NCI-H2081 treated with DMSO at 0.1 percent for 48 hours (cell line): ENCODE measurements at places on chromosomes 4 and X.

DNA sequence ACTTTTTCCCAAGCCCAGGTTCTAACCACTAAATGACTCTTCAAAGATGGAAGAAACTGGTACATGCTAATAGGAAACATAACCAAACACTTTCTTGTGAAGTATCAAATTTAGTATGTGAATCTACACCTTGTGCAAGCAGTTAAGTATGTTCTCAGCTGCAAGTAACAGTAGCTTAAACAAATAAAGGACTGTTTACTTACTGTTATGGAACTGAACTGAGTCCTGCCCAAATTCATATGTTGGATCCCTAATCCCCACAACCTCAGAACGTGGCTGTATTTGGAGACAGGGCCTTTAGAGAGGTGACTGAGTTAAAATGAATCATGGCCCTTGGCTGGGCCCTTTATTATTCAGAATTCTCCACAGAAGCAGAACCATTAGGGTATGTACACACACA lies 178.7 kb downstream of the KDR start:
- DNase-seq, result no peak

DNA sequence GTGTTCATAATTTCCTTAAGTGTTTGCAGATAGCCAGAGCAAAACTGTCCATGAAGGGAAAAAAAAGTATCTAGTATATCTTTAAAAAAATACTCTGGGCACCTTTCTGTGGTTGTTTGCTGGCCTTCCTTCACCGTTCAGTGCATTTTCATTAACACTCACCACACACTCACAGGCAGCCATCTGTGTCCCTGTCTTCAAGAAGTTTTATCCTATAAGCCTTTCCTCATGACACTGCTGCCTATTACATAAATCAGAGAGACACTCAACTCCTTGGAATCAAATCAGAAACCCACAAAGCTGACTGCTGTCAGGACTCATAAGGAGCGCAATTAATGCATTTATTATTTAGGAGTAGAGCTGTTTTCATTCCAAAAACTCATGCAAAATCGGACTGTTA lies 1720.2 kb downstream of the PCDH7 start:
- DNase-seq, result no peak

DNA sequence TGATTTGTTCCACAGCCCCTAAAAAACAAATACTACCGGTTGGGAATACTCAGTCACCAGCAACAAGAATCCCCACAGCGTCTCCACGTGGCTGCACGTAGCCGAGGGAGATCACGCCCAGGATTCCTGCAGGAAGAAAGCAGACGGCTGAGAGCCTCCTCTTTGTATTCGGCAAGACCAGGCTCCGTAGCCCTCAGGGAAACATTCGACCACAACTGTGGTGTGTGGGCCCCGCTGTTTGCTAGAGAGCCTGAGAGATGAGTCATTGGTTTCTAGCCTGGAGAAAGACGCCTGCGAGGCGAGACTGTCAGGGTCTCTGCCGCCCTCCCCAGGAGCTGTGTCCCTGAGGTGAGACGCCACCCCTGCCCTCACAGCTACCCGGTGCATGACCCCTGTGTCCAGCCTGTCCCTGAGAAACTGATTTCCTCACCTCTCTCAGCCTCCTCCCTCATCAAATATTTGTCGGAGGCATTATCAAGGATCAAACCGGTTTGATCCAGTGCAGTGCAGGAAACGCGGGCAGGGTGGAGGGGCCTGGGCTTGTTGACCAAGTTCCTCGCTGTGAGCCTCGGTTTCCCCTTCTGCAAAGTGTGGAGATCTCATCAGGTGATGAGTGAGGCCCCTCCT lies 4.7 kb upstream of the S100P start:
- no peak for DNase-seq

DNA sequence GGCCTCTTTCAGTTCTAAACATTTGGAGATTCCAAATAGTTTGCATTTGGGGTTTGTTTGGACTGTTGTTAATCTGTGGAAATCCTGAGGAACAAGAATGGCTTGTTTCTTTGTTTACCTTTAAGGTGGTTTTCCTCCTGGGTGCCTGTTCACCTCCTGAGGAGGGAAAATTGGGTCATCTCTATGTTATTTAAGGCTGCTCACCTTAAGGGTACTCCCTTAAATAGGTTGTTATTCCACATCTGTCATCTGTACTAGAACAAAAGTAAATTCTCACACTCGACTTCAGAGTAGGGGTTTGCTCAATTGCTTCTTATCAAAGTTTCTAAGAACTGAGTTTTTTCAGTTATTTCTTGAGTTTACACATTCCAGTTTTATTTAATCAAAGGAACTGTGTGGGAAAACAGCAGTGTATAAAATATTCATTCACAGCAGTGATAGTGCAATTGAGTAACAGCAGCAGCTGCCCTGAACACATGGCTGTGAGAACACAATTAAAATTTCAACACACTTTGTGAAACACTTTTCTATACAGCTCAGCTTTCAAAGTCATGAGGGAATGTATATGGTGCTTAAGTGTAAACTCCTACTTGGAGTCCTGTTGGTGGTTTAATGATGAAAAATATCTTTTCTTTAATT lies 238.5 kb upstream of the PGRMC2 start:
- no peak for DNase-seq

DNA sequence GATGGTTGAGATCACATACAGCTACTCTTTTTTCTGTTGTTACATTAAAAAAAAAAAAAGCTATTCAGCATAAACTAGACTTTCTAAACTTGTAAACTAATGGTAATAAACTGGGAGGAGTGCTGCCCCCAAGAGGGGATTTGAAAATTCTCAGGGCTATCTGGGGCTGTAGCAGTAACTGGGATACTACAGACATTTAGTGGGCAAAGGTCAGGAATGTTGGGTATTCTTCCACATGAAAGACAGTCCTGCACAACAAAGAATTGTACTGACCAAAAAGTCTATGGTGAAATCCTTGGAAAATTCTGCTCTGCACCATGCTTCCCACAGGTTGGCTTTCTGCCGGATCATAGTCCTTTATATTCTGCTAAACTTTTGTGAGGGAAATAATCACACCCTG lies 232.6 kb upstream of the BOD1L1 start:
- DNase-seq, result no peak

- DNase-seq, result no peak
Observed at GRCh38 chr4:12966726-12967125, 517.4 kb downstream of the RAB28 start.

DNA sequence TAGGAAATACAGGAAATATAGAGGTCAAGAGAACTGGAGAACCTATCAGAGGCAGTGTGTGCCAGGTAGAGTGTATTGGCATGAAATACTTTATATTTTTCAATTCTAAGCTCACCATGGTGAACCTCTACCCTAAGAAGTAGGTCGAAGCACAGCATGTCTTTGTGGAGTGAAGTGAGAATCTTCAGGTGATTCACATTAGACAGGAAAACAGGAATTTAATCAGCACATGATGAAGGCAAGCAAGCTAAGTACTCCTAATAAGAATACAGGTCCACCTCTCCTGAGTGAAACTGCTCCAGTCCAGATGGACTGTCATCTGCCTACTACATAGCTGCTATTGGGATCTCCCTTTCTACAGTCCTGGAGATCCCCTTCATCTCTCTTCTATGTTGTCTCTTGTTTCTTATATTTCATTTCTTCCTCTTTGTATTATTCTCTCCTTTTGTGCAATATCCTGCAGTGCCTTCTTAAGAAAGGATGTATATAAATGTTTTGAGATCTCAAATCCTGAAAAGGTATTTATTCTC lies 159.0 kb downstream of the LRBA start:
- no peak for DNase-seq

GRCh38 chr4:163161536-163162205 lies 5.0 kb downstream of the NAF1 start:
- DNase-seq, result no peak

DNA sequence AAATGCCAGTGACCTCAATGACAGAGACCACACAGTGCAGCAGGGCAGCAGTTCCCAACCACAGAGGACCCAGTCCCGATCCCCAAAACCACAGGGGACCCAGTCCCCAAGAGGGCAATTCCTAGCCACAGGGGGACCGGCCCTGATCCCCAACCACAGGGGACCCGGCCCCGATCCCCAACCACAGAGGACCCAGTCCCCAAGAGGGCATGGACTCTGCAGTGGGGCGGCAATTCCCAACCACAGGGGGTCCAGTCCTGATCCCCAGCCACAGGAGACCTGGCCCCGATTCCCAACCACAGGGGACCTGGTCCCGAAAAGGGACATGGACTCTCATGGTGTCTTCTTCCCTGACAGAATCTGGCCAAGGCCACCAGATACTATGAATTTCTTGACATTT lies 136.3 kb downstream of the AFAP1 start:
- DNase-seq, result no peak

GRCh38 chr4:154528869-154529268 lies 21.3 kb downstream of the PLRG1 start:
- no peak for DNase-seq

- no peak for DNase-seq
Observed at GRCh38 chr4:54227256-54228055, 1.6 kb upstream of the PDGFRA start.

- DNase-seq, result no peak
Observed at GRCh38 chr4:145564540-145564939, 54.6 kb upstream of the MMAA start.

- no peak for DNase-seq
Observed at GRCh38 chr4:7988437-7988836, 48.8 kb upstream of the AFAP1 start.

DNA sequence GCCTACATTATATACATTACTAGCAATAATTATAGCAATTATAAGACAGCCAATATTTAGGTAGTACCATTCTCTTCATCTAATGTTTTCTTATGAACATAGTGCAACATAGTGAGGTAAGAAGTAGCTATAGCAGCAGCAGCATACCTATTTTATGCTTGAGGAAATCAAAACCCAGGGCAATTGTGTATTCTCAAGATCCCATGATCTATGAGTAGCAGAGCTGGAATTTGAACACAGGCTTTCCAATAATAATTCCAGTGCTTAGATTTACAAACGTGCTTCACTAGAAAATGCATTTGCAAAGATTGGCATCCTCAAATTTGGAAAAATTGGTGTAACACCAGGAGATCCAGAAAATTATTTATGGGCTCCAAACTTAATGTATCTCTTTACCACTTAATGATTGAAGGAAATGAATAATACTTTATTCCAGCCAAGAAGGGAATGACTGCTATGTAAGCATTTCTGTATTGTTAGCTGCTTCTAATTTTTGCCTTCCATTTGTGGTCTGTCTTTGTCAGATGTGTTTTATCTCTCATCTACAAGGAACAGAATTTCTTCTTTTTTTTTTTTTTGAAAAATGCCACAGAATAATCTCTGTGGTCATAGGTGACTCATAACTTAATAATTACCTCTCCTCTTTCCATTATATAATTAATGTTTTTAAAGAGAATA lies 451.1 kb downstream of the ARAP2 start:
- DNase-seq, result no peak

DNA sequence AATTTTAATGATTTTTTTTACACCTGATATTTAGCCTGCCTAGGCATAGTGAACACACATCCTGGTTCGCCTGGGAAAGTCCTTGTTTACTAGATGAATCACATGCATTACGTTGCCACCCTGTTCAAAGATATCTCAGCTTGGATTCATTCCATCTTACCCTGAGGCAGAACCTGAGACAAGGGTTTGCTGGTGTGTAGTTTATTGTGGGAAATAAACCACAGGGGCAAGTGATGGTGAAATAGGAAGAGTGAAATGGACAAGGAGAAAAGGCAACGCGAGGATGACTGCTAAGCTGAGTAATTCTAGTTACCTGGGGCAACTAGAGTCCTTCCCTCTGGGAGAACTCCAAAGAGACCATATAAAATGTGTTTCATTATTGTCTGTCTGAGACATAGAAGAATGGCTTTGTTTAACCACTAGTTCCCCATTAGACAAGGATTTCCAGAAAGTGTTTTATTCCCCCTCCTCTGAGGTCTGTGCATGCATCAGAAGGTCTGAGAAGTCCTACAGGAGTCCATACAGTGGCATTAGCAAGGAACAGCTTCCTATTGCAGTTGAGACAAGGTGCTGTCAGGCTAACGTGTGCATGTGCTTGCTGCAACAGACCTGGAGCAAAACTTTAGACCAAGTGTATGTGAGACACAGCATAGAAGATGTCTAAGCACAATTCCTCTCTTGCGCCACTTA lies 797.3 kb upstream of the FRG1 start:
- DNase-seq, result no peak

- DNase-seq, result no peak
Observed at GRCh38 chrX:3518870-3519269, 172.4 kb upstream of the MXRA5 start.

GRCh38 chrX:123518791-123519190 lies 214.1 kb downstream of the THOC2 start:
- DNase-seq, result no peak

GRCh38 chrX:47296766-47297365 lies 64.1 kb downstream of the USP11 start:
- DNase-seq, result no peak

- DNase-seq, result no peak
Observed at GRCh38 chr4:118683513-118683912, 1.7 kb upstream of the METTL14 start.

DNA sequence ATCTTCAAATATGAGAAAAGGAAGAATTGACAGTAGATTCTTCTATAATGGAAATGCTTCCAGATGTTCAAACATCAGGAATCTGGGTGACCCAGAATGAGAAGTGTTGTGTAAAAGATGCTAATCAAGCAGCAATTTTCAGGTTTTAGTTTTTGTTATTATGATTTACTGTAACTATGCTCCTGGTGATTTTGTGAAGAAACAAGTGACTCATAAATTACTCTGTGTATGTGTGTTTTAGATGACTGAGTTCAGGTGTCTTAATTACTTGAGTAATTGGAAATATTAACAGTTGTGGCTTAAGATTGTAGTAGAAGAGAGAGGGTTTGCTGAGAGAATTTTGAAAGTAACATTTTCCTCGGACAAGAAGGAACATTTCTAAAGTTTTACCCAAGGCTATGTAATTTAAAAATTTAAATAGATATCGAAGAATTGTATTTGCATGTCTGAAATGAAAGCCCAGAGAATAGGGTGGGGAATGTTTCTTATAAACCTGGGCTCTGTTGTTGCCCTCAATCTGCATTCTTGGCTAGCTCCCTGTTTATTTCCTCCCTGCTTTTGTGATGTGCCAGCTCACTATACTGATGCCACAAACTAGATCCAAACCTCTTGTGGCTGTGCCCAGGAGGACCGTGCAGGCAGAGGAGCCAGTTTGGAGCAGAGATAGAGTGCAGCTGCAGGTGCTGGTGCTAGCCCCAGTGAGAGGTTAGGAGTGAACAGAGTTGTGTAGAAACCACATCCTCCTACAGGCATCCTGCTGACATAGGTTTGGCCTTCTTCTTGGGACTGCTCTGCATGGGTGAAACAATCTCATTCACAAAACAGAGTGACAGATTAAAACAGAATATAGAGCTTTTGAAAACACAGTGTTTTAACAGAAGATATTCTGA lies 25.4 kb upstream of the TNIP3 start:
- DNase-seq, result no peak

- DNase-seq, result no peak
Observed at GRCh38 chr4:176313596-176314336, 6.0 kb upstream of the SPCS3 start.
